NCI-H2081 (cell line): ENCODE measurements at places on chromosomes 6 and 20.
A peak's percentile ranks its signal among the peaks of the same experiment; 100 is the strongest.

DNA sequence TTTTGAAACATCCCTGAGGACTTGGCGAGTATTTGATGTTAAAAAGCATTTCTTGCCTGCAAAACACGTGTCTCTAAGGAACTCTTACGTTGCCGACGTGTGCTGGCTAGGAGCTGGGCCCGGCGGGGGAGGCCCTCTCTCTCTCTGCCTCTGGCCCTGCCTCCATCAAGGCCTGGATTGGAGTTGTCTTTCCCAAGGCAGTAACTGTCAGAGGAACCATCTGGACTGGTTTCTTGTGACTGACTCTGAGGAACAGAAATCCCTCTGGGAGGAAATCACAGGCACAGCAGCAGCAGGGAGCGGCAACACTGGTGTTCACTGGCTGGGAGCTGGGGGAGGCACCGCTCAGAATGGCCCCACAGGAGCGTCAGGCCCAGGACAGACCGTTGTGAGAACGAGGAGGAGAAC is 244.2 kb downstream of the NRN1 start:
- no peak for DNase-seq

- no peak for DNase-seq
These were observed 806 bp downstream of the HLA-DOB start for GRCh38 chr6:32815996-32816395.

DNA sequence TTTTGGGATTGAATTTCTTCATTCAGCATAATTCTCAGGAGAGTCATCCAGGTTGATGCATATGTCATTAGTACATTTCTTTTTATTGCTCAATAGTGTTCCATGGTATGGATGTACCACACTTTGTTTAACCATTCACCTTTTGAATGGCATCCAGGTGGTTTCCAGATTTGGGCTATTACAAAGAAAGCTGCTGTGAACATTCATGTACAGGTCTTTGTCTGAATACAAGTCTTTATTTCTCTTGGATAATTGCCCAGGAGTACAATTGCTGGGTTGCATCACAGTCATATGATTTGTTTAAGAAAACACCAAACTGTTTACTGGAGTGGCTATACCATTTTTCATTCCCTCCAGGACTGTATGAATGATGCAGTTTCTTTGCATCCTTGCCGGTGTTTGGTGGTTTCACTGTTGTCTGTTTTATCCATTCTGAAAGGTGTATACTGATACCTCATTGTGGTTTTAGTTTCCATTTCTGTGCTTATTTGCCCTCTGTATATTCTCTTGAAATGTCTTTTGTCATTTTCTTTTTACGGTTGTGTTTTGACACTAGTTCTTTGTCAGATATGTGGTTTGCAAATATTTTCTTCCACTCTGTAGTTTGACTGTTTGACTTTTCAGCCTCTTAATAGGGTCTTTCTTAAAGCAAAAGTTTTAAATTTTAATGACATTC is 8.8 kb downstream of the CDKAL1 start:
- DNase-seq = peak; percentile 53

DNA sequence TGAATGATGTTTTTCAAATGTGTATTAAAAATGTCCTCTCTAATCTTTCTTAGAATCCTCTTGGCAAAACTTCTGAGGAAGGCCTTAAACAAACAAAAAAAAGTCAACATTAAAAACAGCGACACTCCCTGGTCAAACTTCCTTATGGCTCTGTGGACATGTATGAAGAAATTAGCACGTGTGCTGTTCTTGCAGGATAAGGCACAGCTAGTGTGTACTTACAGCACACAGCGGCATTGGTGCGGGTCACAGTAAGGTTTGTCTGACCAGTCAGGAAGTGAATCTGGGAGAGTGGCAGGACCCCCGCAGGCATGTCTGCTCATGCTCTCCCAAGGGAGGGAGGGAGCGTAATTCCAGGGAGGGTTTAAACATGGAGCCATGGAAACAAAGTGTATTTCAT is 38.8 kb downstream of the SLC22A1 start:
- DNase-seq = no peak

GRCh38 chr6:35363293-35363750 is 21.0 kb downstream of the PPARD start:
- peak; percentile 6 for DNase-seq

- no peak for DNase-seq
These were observed 82.3 kb upstream of the RIPOR2 start for GRCh38 chr6:25017932-25018567.

GRCh38 chr6:44217332-44218143 is 812 bp downstream of the MYMX start:
- peak; percentile 11 for DNase-seq

GRCh38 chr20:47141350-47141921 is 215.1 kb downstream of the ZMYND8 start:
- DNase-seq = no peak

DNA sequence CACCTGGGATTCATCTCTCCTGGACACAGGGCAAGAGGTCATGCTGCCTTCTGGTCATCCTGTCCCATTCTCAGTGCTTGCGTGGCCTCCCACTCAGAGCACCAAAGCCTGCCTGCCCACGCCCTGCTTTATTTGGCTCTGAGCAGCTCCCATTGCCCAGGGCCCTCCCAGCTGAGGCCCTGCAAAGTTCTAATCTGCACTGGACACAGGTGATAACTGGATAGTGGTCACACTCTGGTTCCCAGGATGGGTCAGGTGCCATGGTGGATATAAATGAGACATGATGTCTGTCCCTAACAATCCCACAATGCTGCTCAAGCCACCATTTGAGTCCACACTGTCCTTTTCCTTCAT is 39.5 kb downstream of the CPXM1 start:
- DNase-seq = no peak

DNA sequence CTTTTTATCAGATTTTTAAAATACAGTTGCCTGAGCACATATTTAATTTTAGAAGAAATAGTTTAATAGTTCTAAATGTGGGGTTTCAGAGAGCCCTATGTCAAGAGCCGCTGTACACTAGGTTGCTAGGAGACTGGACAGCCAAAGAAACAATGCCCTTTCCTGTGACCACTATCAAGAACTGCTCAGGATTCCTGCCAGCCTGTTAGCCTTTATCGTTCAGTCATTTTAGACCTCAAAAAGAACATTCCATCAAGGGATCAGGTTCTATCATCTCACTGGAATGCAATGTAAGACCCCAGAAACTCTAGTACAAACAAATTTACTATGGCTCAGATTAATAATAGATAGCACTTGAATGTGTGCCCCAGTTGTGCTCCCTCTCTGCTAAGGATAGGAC is 181.2 kb upstream of the CCN2 start:
- DNase-seq = no peak

GRCh38 chr6:165552248-165552736 is 110.7 kb downstream of the PDE10A start:
- no peak for DNase-seq

DNA sequence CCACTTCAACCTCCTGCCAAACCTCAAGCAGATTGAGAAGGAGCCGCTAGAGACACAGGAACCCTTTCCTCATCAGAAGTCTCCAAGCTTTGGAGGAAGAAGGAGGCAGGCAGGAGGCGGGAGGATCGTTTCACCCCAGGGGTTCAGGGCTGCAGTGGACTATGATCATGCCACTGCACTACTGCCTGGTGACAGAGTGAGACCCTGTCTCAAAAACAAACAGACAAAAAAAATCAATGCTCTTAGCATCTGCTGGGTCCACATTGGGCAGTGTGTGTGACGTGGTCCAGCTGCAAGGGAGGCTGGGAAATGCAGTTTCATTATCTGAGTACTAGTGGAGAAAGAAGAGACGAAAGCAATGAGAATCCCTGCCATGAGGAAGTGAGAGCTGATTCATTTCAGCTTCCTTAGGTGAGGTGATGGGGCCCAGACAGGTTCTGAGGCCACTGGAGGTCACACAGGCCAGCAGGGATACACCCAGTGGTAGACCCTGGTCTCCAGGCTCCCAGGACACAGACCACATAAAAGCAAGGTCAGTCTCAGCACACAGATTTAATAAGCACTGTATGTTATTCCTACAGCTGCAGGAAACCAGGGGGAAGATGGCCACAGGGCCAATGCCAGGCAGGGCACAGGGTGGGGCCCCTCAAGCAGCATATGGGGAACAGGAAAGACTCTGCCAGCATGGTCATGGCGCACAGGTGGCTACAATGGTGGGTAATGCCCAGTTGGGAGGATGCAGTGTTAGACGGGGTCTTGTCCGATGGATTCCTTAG is 4.3 kb downstream of the GFRA4 start:
- DNase-seq = no peak

GRCh38 chr20:1323830-1324597 is 4.9 kb downstream of the SDCBP2 start:
- DNase-seq = no peak

- no peak for DNase-seq
These were observed 30.8 kb upstream of the SMLR1 start for GRCh38 chr6:130796313-130796905.

- DNase-seq = no peak
These were observed 329.6 kb upstream of the RSPO3 start for GRCh38 chr6:126788861-126789365.

DNA sequence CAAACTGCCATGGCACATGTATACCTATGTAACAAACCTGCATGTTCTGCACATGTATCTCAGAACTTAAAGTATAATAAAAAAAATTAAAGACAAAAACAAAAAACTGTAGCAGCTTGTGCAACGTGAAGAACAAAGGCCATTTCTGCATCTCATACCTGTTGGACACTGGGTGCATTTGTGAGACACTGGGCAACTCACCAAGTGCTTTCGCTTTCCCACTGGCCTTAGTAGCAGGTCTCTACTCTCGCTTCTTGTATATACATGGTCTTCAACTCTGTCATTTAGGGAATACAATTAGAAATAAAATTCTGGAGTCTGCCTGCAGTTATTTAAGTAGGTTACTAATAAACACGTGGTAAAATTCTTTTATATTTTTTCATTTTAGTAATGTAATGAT is 423.8 kb downstream of the CBLN4 start:
- DNase-seq = no peak

GRCh38 chr6:652865-653264 is 4.0 kb downstream of the HUS1B start:
- DNase-seq = no peak

DNA sequence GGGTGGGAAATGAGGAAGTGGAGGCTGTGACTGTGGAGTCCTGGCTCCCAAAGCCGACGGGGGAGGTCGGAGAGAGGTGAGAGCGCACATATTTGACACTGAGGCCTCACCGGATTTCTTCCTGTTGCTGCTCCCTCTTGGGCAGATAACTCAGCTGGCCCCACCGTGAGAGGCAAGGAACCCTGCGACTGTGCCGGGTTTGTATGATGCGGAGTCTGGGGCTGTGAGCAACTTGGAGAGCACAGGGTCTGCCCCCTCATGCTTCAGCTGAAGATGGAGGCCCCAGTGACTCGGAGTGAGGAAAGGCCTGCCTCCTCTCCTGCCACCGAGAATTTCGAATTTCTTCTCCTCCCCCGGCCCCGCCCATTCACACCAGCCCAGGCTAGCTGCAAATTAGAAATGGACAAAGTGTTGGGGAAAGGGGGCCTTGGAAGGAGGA is 160.6 kb downstream of the GRM4 start:
- no peak for DNase-seq

- DNase-seq = no peak
These were observed 289.5 kb downstream of the ESR1 start for GRCh38 chr6:152096863-152097496.

GRCh38 chr20:8647961-8648441 is 420.9 kb upstream of the PLCB4 start:
- DNase-seq = no peak

DNA sequence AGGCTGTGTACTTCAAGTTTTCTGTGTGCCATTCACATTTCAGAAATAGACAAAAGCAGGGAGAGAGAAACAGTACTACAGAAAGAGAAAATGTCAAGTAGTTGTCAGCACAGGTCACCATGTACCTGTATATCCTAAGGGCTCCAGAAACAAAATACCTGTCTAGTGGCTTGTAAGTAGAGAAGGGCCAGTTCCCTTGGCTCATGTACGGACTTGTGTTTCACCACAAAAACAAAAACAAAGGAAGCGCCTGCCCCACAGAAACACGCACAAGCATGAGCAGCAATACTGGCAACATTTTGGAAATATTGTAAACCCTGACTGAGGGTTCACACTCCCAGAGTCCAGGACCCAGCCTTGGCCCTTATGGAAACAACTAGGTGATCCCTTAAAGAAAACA is 44.3 kb downstream of the CNKSR3 start:
- no peak for DNase-seq

DNA sequence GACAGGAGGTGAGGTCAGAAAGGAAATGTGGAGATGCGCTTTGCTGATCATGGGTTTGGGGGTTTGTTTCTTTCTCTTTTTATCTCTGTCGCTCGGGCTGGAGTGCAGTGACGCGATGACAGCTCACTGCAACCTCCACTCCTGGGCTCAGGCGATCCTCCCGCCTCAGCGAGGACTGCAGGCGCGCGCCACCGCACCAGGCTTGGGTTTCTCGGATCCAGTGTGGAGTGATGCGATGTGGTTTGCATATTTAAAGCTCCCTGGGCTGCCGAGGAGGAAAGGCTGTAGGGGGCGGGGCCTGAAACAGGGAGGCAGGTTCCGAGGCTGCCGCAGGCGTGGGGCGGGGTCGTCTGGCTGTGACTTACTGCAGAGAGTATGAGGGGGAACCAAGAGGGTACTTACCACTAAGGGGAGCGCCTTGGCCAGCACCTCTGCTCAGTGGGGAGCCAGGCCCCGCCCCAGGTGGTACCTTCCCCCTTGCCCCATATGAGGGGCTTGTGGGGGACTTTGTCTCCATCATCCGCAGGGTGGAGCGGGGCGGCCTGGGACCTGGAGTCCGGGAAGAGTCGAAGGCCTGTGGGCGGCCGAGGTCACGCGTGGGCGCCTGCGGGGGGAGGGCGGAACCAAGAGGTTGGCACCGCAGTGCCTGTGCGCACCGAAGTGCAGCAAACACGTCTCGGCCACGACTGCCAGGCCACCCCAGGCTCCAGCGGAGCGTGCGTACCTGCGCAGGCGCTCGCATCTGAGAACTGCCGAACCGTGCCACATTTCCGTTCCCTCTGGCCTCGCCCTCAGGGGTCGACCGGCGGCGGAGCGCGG is 12.7 kb upstream of the BAK1 start:
- DNase-seq = no peak

DNA sequence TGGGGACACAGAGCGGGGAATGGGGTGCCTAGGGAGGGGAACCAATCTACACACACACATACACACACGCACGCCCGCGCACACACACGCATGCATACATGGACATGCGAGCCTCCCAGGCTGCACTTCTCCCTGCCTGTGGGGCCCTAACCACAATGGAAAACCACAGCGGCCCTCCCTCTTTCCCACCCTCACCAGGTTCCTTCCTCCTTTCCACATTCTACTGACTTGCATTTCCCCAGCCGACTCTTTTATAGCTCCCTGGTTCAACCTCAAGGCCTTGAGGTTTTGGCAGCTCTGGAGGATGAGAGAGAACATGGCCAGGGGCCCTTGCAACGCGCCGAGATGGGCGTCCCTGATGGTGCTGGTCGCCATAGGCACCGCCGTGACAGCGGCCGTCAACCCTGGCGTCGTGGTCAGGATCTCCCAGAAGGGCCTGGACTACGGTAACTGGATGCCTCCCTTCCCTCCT is at the start of gene BPI:
BPI (plus strand) TSS at position 249 of the 472 bp plus-strand sequence; CDS start at position 317, 68 bp downstream.
- DNase-seq = no peak

GRCh38 chr6:158337332-158337731 is 25.1 kb downstream of the TULP4 start:
- no peak for DNase-seq

DNA sequence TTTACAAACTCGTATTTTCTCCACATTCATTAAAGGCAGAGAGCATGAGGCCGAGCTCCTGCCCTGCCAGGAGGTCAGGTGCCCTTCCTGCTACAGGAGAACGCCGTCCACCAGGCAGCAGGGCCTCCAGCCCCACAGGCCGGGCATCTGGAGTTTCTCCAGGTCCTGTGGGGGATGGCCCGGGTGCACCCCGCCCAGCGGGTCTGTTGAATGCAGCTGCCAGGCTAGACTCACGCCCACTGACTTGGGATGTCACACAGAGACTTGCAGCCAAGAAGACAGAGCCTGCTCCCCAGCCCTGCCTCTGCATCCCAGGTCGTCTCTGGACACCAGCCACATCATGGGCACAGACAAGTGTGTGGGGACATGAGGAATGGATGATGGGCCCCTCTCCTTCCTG is 376.4 kb downstream of the CDH4 start:
- DNase-seq = no peak
